ENCODE measurements at places on chromosomes 6 and 20.

GRCh38 chr20:38108438-38108985 lies 56.6 kb downstream of the TGM2 start:
- DNase-seq = peak; percentile 49

- DNase-seq = no peak
Observed at GRCh38 chr20:35018590-35019371, 63.1 kb downstream of the MYH7B start.

GRCh38 chr6:44216677-44217331 lies at the start of gene MYMX:
MYMX (plus strand) TSS chr6:44216926; CDS start chr6:44217472, 546 bp downstream.
- DNase-seq = no peak

DNA sequence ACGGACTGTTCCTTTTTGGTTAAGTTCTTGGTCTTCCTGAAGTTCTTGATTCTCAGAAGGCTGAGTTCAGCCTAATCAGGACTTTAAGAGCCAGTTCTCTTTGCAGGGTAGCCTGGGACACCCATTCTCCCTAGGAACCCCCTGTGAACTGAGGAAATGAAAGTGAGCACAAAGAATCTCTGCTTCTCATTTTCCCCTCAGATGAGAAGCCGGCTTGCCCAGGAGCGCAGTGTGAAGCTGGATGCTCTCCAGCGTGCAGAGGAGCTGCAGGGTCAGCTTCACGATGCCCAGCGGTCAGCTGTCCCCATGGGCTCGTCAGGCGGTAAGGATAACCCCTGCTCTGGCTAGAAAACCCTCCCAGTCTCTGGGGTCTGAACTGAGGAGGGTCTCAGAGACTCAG lies 34.0 kb downstream of the CD164 start:
- DNase-seq = no peak

GRCh38 chr6:156647991-156648390 lies 129.2 kb upstream of the ARID1B start:
- DNase-seq = no peak

- no peak for DNase-seq
Observed at GRCh38 chr6:44921798-44922197, 406.3 kb upstream of the RUNX2 start.

DNA sequence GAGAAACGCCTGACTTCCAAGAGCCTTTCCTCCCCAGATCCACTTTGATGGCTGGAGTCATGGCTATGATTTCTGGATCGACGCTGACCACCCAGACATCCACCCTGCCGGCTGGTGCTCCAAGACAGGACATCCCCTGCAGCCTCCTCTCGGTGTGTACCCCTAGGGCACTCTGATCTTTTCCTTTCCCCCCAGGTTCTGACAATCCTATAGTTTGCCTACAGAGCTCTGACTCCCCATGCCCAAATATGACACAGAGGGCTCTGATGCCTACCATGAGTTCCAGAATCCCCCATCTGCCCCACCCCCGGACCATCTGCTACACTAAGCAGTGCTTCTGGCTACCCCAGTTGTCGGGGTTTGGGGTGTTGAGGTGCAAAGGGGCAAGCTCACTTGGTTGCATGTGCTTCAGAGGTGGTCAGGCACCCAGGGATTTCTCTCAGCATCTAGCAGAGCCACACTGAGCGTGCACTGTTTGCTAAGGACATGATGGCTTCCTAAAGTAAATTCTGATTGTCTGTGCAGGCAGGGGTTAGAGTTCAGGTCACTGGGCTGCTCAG lies 24.0 kb upstream of the SGK2 start:
- DNase-seq = no peak

GRCh38 chr6:11804135-11804534 lies 25.5 kb upstream of the ADTRP start:
- no peak for DNase-seq

DNA sequence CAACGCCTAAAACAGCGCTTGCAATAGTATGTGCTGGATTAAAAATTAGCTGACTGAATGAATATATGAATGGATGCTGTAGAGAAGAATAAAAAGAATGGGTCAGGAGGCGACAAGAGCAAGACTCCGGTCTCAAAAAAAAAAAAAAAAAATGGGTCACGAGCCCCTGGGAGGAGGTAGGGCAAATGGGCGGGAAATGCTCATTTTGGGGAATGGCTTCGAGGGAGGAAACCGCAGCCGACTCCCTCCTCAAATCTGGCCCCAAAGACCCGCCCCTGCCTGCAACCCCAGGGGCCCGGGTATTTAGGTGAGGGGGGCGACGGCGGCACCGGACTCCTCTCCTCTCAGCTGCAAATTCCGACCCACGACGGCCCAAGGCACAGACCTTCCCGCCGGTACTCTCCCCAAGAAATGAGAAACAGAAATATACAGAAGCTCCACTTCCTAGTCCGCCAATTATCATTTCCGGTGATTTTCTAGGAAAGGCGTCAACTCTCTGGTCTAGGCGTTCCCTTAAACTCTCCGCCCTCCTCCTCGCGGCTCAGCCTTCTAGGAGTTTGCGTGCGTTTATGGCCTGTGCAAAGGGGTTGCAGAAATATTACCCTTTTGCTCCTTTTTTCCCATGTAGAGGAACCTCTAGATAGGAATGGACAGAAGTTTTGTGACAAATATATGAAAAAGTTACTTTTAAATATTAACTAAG lies at the start of gene ZNF311:
Gene ZNF311, minus strand, starts transcription at position 133 of the 703 bp plus-strand sequence. CDS start 1,361 bp downstream, outside the sequence.
- no peak for DNase-seq

DNA sequence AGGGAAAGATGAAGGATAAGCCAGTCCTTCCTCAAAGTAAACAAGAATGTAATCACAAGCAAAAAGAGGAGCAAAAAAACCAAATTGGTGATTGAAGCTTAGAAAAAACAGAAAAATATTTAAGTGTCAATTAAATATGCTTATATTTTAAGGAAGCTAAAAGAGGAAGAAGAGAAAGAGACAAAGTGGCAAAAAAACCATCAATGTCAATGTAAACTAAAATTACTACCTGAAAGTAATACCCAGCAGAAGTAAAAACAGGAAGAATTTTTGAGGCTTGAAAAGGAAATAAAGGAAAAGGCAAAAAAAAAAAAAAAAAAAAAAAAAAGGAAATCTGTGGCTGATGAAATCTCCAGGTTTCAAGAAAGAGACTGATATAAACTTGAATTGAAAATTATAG lies 36.2 kb upstream of the OGFRL1 start:
- no peak for DNase-seq

DNA sequence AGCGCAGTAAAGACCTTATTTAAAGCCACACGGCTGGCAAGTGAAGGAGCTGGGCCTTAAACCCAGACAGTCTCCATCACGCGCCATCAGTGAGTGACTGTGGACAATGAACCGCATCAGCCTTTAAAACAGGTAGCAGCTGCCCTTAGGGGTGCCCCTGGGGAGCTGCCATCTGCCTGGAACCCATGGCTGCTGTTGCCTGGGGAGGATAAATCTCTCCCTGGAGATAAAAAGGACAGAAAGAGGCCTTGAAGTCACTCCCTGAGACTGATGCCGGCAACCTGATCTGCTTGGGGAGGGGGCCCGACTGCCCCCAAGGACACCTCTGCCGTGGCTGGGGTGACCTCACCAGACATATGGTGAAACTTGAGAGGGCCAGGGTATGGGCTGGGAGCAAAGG lies 73.5 kb downstream of the PREX1 start:
- DNase-seq = no peak

DNA sequence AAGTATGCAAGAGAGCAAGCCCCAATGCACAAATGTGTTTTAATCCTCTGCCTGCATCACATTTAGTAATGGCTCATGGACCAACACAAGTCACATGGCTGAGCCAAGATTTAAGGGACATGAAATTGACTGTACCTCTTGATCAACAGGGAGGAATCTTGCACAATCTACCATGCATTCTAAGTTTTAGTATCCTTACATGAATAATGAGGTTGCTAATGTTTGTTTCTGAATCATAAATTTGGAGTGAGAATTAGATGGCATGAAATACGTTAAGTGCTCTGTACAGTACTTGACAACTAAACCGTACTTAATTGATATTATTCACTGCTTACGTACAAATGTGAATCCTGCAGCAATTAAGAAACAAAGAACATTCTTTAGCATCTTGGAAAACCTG lies 553.8 kb upstream of the JAG1 start:
- DNase-seq = no peak

GRCh38 chr6:119024111-119024510 lies 54.4 kb downstream of the FAM184A start:
- no peak for DNase-seq

- DNase-seq = no peak
Observed at GRCh38 chr6:2970034-2970685, 1.2 kb downstream of the SERPINB6 start.

DNA sequence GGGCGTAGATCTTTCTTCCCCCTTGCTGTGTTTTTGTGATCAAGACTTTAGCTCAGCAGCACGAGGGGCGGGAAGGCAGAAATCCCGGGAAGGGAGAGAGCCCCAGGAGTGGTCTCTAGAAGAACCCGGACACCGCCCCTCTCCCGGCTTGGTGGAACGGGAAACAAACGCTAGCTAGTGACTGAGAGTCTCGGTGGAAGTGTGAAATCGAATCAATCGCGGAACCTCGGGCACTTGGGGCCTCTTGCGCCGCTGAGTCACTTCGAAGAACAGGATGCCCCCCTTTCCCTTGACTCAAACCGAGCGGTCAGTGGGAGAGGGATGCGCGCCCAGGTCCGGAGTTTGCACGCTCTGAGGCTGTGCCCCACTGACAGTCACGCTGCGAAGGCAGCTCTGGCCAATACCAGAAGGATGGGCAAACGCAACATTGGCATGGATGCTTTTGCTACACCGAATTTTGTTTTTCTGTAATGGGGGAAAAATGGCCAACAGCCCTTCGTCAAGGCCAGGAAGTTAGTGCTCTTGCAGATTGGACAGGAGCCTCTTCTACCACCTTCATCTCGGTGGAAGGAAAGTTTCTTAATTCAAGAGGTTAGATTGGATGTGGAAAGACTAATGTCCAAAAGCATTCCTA lies 1.6 kb upstream of the OLIG3 start:
- DNase-seq = no peak

GRCh38 chr6:130190701-130191690 lies 31.8 kb downstream of the SAMD3 start:
- DNase-seq = no peak

GRCh38 chr6:49326347-49326746 lies 136.7 kb downstream of the MMUT start:
- no peak for DNase-seq

DNA sequence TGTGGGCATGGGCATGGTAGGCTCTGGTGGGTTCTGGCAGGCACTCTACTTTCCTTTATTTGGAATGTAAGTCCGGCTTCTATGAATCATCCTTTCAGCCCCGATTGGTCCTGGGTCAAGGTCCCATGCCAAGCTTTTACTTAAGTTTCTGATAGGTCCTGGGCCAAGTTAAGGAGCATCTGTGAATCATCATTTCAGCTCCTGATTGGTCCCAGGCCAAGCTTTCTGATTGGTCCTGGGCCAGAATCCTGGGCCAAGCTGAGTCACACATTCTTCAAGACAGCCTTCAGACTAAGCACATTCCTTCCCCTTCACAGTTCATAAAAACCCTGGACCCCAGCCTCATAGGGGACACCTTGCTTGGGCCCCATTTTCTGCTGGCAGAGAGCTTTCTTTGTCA lies 231.0 kb upstream of the EYS start:
- no peak for DNase-seq

GRCh38 chr6:88708197-88708744 lies 255.1 kb downstream of the RNGTT start:
- DNase-seq = no peak

Data from gastrocnemius medialis (tissue), 4 donors.